Endothelial cell (in vitro differentiated cells): ENCODE measurements at places on chromosomes 2 and 18. TPM values are rescaled to one million over a fixed set of nuclear protein-coding genes. Genes with fewer than 3 reads are reported as not detected.
A peak's percentile ranks its signal among the peaks of the same experiment; 100 is the strongest.

CRYGC gene
- not detected for total RNA-seq

SGPP2 gene
- total RNA-seq, result not detected

CNDP1 gene
- total RNA-seq, result not detected

TCF23 gene
- not detected for total RNA-seq

GORASP2 gene
- total RNA-seq, result 71.9 TPM

TUBA4B gene
- not detected for total RNA-seq

TSPYL6 gene
- total RNA-seq, result not detected

SOWAHC gene
- 2.2 TPM for total RNA-seq

EDAR gene
- not detected for total RNA-seq

ATP6V1C2 gene
- not detected for total RNA-seq

GRCh38 chr2:84832772-84833461 is 48.0 kb downstream of the TRABD2A start:
- H3K27me3 ChIP-seq, result no peaks in the 10 kb centered on the region
- H3K4me1 ChIP-seq, result no peaks in the 10 kb centered on the region
- H3K27ac ChIP-seq, result no peak overlapping the region
- H3K36me3 ChIP-seq, result peaks cover 7% of the 10 kb centered on the region
- DNase-seq, result no peak

GRCh38 chr2:196742685-196743084 is 56.8 kb downstream of the GTF3C3 start:
- no peak overlapping the region for H3K27ac ChIP-seq
- DNase-seq, result no peak
- peaks cover 6% of the 10 kb centered on the region for H3K36me3 ChIP-seq
- H3K27me3 ChIP-seq, result no peaks in the 10 kb centered on the region
- H3K4me3 ChIP-seq, result no peak overlapping the region

DNA sequence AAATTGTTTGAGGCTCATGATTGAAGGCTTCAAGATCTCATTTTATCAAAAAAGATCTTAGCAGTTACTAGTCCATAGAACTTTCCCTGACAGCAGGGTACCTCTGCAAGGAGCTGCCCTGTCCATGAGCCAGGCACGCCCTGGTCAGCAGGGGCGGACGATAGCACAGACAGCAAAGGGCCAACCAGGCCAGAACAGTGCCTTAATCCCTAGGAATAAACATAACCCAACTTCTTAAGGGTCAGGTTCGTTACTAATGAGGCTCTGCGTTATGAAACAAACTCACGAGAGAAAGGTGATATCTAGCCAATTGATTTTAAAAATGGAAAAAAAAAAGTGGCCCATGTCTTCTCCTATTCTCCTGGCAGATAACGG is 59.2 kb downstream of the BCL2 start:
- no peaks in the 10 kb centered on the region for H3K36me3 ChIP-seq
- peaks cover 4% of the 10 kb centered on the region for H3K27me3 ChIP-seq
- DNase-seq, result no peak
- H3K4me3 ChIP-seq, result no peak overlapping the region

GRCh38 chr2:138090330-138090729 is 126.1 kb downstream of the HNMT start:
- H3K27me3 ChIP-seq, result no peaks in the 10 kb centered on the region
- DNase-seq, result peak; percentile 29
- H3K4me3 ChIP-seq, result no peak overlapping the region
- H3K36me3 ChIP-seq, result no peaks in the 10 kb centered on the region

GRCh38 chr2:237939251-237939650 is 27.6 kb upstream of the UBE2F start:
- peak overlapping the region; percentile 67 for H3K27ac ChIP-seq
- H3K4me1 ChIP-seq, result peaks cover 55% of the 10 kb centered on the region
- H3K4me3 ChIP-seq, result no peak overlapping the region
- H3K36me3 ChIP-seq, result peaks cover 8% of the 10 kb centered on the region
- H3K27me3 ChIP-seq, result peaks cover 8% of the 10 kb centered on the region
- DNase-seq, result no peak

DNA sequence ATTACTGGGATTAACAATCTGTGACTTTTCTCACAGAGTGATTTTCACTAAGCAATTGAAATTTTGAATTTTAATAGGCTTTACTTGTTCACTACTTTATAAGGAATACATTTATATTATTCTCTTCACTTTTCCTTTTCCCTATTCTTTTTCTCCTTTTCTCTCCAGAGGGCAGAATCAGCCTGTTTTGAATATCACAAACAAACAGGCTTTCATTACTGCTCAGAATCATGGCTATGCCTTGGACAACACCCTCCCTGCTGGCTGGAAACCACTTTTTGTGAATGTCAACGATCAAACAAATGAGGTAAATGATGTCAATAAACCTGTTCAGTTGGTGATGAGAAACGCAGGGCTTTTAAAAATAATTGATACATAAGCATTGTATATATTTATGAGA is 35.3 kb downstream of the CPS1 start:
- DNase-seq, result no peak
- no peaks in the 10 kb centered on the region for H3K4me1 ChIP-seq
- no peak overlapping the region for H3K27ac ChIP-seq
- H3K4me3 ChIP-seq, result no peak overlapping the region
- H3K36me3 ChIP-seq, result no peaks in the 10 kb centered on the region
- no peaks in the 10 kb centered on the region for H3K27me3 ChIP-seq

DNA sequence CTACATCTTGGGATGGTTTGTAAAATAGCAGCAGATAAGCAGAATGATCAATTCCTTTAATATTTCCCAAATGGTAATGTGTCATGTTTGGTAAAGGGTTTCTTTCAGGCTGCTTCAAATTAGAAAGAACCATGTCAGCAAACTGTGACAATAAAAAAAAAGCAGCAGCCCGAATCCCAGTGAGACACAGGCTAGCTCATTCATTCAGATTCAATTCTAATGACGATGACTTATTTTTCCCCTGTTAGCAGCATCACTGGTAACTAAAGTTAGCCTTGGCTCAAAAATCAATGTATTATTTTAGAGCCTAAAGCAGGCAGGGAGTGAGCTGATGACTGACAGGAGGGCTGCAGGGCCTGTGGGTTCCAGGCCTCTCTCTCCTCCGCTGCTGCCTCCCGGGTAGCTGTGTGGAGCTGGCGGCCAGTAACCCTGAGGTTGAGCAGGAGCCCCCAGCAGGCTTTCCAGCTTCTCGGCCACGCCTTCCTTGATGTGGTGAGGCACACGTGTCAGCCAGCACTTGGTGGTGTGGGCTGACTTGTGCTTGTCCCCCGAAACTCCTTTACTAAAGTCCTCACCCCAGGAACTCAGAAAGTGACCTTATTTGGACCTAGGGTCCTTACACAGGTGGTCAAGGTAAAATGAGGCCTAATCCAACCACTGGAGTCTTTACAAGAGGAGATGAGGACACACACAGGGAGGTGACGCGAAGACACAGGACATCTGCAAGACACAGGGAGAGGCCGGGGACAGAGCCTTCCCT is 120.5 kb upstream of the HS6ST1 start:
- DNase-seq, result peak; percentile 2
- peaks cover 3% of the 10 kb centered on the region for H3K36me3 ChIP-seq
- no peak overlapping the region for H3K4me3 ChIP-seq

GRCh38 chr18:66949419-66949818 is 345.5 kb upstream of the CDH19 start:
- no peaks in the 10 kb centered on the region for H3K27me3 ChIP-seq
- DNase-seq, result no peak
- H3K36me3 ChIP-seq, result no peaks in the 10 kb centered on the region
- no peaks in the 10 kb centered on the region for H3K4me1 ChIP-seq
- no peak overlapping the region for H3K4me3 ChIP-seq

DNA sequence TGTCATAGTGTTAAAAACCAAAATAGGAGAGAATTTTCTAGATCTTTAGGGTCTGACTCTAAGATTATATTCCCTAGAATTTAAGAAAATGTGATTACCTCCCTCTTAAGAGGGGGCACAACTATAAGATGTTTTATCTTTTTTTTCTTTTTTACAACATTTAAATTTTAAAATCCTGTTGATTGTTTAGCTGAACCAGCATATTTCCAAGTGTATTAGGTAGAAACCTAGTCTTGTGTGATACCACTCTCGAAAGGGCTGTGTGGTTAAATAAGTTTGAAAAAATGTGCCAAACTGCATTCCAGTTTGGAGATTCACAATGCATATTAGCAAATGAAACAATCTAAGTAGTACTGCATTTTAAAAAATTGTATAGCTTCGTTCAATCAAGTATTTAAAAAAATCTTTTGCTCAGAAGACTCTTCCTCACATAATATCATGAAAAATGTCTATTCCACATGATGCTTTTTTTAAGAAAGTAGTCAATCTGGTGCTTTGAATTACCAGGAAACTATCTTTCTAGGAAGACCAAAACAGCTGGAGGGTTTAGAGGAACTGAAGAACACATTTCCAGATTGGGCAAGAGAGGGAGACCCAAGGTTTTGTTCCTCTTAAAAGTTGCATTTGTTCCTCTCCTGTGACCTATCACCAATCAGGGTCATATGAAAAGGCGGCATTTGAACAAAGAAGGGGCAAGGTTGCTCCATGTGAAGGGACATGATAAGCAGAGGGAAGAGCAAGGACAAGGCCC is 98.8 kb downstream of the DPP4 start:
- no peaks in the 10 kb centered on the region for H3K4me1 ChIP-seq
- peaks cover 2% of the 10 kb centered on the region for H3K27me3 ChIP-seq
- no peak overlapping the region for H3K4me3 ChIP-seq
- H3K36me3 ChIP-seq, result no peaks in the 10 kb centered on the region

GRCh38 chr2:36653967-36654694 is 42.4 kb upstream of the VIT start:
- H3K4me3 ChIP-seq, result no peak overlapping the region
- no peaks in the 10 kb centered on the region for H3K27me3 ChIP-seq
- peaks cover 10% of the 10 kb centered on the region for H3K4me1 ChIP-seq
- no peaks in the 10 kb centered on the region for H3K36me3 ChIP-seq
- H3K27ac ChIP-seq, result no peak overlapping the region

GRCh38 chr2:28250006-28250405 is 142.7 kb upstream of the FOSL2 start:
- peaks cover 13% of the 10 kb centered on the region for H3K4me1 ChIP-seq
- DNase-seq, result no peak
- no peak overlapping the region for H3K27ac ChIP-seq
- no peaks in the 10 kb centered on the region for H3K36me3 ChIP-seq

DNA sequence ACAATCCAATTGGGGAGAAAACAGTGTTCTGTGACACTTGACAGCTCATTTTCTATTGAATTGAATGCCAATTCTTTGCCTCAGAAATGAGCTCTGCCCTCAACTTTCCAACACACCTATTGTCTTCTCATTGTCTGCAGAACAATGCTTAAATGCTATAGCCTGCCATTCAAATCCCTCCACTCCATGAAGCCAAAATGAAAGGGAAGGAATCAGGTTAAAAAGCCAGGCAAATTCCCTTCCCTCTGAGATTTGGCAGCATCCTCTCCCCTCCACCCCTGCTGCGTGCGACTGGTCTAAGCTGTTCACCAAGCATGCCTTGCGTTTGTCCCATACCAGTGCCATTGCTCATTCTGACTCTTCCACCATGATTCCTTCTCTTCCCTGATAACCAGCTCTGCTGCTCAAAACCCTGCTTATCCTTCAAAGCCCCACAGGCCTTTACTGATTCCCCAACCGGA is 32.4 kb upstream of the TMEM131 start:
- peaks cover 3% of the 10 kb centered on the region for H3K27me3 ChIP-seq
- DNase-seq, result no peak
- H3K4me1 ChIP-seq, result peaks cover 7% of the 10 kb centered on the region
- no peak overlapping the region for H3K27ac ChIP-seq

GRCh38 chr2:174035981-174036742 is 71.0 kb upstream of the SP3 start:
- no peaks in the 10 kb centered on the region for H3K27me3 ChIP-seq
- H3K36me3 ChIP-seq, result peaks cover 4% of the 10 kb centered on the region
- DNase-seq, result no peak
- peak overlapping the region; percentile 27 for H3K27ac ChIP-seq
- H3K4me1 ChIP-seq, result peaks cover 12% of the 10 kb centered on the region

DNA sequence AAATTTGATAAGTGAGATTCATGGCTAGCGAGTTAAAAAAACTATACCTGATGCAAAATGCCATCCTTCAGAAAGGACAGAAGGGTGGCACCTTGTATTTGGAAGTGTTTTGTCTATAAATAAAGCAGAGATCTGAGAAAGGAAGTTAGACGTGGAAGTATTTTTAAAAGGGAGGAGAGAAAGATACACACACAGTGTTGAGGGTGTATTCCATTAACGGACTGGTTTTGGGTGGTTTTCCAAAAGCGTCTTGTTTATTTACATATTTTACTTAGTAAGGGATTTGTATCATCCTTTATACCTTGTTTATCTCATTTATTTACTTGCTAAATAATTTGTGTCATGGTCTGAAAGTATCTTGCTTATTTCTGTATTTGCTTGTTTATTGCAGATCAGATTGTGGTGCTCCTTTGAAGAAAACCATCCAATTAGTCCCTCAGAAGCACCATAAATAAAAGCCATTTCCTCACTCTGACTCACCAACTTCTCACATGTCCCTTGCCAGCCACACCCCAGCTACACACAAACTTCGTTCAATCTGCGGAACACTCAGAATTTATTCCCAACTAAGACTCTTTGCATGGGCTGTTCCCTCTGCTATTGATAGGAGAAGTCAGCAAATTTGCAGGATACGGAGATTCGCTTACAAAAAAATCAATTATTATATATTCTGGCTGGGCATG is 90.8 kb downstream of the FAM124B start:
- DNase-seq, result no peak
- no peak overlapping the region for H3K27ac ChIP-seq
- no peaks in the 10 kb centered on the region for H3K36me3 ChIP-seq
- H3K4me3 ChIP-seq, result no peak overlapping the region
- H3K4me1 ChIP-seq, result no peaks in the 10 kb centered on the region
- no peaks in the 10 kb centered on the region for H3K27me3 ChIP-seq

- no peaks in the 10 kb centered on the region for H3K36me3 ChIP-seq
- DNase-seq, result no peak
- peaks cover 11% of the 10 kb centered on the region for H3K27me3 ChIP-seq
- no peak overlapping the region for H3K4me3 ChIP-seq
- no peaks in the 10 kb centered on the region for H3K4me1 ChIP-seq
- H3K27ac ChIP-seq, result no peak overlapping the region
Observed at GRCh38 chr2:120398051-120398995, 52.4 kb downstream of the INHBB start.

GRCh38 chr2:225865468-225865867 is 466.0 kb downstream of the NYAP2 start:
- no peak for DNase-seq
- H3K27me3 ChIP-seq, result no peaks in the 10 kb centered on the region
- no peaks in the 10 kb centered on the region for H3K36me3 ChIP-seq

- no peaks in the 10 kb centered on the region for H3K4me1 ChIP-seq
- no peak overlapping the region for H3K4me3 ChIP-seq
- H3K27ac ChIP-seq, result no peak overlapping the region
- H3K36me3 ChIP-seq, result no peaks in the 10 kb centered on the region
- DNase-seq, result no peak
Observed at GRCh38 chr18:66555585-66555984, 48.3 kb downstream of the CDH19 start.

DNA sequence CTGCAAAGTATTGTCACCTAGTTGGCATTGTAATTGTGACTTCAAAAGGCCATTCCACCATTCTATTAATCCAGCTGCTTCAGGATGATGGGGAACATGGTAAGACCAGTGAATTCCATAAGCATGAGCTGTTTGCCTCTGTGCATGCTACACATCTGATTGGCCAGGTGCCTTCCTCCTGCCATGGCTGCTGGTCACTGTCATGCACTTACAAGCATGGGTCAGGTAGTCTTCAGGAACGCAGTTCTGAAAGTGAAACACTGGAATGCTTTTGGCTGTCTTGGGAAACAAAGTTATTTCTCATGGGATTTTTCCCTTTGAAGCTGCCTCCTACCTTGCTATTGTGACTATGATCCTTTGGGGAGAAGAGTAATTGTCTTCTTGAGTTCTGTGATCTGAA is 267.6 kb downstream of the GBX2 start:
- no peaks in the 10 kb centered on the region for H3K4me1 ChIP-seq
- H3K27ac ChIP-seq, result no peak overlapping the region
- no peak for DNase-seq
- H3K4me3 ChIP-seq, result no peak overlapping the region
- peaks cover 6% of the 10 kb centered on the region for H3K36me3 ChIP-seq
- H3K27me3 ChIP-seq, result no peaks in the 10 kb centered on the region
